Cardiac fibroblast (primary cell): ENCODE measurements at places on chromosomes 2 and 18.

- no peak for DNase-seq
Measured at GRCh38 chr18:76985156-76985950, 147.2 kb downstream of the MBP start.

DNA sequence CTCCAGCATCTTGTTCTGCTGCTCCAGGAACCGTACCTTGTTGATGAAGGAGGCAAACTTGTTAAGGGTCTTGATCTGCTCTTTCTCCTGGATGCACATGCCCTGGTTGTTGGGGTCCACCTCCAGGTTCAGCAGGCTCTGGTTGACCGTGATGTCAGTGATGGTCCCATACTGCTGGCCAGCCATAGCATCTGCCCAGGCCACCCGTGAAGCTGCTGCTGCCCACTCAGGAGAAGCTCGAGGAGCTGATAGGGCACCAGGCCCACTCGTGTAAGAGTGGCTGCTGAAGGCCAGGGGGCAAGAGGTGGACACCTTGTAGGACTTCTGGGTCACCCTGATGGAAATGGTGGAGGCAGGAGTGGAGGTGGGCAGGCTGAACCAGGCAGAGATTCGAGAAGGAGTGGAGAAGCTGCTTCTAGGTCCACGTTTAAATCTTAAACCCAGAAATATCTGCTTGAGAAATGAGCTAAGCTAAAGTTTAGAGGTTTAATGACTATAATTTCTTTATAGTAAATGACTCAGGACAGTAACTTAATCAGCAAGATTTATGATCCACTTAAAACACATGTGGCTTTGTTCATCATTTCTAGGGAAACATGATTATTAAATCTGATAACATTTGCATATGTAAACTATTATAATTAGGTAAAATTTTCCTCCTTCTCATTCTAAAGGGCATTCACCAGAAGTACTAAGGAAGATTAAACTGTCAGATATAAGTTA is 358.7 kb upstream of the SETBP1 start:
- no peak for DNase-seq

DNA sequence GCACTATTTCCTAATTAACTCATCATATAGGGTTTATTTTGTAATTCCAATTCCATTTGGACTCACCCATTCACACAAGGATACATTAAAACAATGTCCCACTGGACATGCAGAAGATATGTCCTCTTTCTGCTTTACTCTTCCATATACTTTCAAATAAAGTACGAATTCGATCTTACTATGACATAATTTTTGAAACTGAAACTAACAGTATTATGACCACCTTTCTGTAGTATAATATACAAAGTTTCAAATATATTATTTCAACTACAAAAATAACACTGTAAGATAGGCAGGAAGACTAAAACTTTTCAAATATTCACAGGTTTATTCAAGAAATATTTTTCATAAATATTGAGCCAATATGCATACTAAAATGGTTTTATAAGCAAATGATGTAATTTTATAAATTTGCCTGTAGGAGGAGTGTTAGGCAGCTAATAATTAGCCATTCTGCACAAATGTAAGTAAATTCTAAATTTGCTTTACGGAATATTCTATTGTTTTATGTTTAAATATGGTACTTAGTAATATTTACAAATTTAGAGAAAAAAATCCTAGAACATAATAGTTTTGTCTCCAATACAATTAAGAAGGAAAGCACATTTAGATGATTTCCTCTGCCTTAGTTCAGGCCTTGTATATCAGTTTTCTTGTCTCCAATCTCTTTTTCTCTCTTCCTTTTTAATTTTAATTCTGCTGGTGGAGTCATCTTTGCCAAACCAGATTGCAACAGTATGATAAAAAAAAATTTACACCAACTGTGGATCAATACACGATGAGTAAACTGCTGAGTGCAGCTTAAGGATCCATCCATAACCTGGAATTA is 85.9 kb downstream of the CERKL start:
- peak; percentile 24 for DNase-seq

DNA sequence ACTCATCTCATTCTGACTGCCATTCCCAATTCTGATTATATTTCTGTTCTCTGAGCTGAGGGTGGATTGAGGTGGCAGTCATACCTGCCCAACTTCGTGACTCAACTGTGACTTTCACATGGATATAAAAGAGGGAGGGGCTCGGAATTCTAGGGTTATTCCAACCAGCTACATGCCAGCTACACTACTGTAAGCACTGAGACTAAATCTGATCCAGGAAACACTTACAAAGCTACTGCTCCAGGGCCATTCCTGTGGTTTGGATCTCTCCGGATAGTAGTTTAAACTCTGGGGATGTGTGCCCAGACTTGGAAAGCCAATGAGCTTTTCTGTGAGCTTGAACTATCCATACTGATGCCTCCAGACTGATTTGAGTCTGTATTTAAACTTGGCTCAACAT is 7.9 kb downstream of the MAP2 start:
- DNase-seq = no peak

DNA sequence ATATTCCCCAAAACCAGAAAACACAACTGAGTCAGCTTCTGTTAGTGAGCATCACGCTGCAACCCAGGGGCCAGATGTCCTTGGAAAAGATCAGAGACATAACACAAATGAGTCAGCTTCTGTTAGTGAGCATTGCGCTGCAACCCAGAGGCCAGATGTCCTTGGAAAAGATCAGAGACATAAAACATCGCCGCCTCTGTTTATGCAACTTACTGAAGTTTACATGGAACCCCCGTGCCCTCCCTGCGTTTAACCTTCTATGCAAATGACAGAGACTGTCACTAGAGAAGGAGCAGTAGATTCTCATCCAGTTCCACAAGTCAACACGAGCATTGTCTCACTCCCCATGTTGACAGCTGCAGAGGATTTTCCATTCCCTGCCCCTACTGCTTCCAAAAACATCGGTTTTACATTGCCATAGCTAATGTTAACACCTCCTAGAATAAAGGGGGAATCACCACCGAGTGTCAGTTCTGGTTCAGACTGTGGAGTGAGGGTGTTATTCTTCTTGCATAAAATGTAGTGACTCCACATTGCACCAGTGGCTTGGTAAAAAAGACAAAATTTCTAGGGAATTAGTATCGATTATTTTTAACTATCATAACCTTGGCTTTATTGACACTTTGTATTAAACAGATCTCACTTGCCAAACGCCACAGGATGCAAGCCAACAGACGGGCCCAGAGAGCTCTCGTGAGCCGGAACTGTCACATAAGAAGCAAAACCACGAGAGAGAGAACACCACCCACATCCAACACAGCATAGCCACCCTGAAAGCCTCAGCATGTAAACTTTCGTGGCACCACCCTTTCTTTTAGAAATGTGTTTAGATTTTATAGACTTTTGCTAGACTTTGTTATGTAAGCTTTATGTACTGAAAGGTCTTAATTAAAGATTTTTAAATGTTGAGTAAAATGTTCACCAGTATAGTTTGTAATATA is 87.7 kb downstream of the SH3YL1 start:
- no peak for DNase-seq

- DNase-seq = no peak
Measured at GRCh38 chr18:74454279-74454751, 2.8 kb downstream of the DIPK1C start.

DNA sequence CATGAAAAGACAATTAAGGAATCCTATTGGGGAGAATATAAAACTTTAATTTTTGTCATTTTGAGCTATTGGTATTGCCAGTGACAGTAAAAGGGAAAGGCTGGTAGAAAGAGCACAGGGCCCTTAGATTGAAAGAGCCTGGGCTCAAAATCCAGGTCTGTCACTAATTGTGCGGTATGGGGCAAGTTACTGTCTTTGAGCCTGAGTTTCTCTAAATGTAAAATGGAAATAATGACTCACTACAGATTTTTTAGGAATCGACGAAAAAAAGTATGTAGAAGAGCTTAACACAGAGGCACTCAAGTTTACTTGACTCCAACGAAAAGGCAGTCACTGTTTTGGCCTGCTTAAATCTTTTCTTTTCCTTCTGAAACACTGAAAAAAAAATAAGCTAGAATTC is 7.0 kb downstream of the NDUFV2 start:
- DNase-seq = peak; percentile 56

- peak; percentile 32 for DNase-seq
Measured at GRCh38 chr2:96788442-96789244, 27.4 kb upstream of the CNNM3 start.

DNA sequence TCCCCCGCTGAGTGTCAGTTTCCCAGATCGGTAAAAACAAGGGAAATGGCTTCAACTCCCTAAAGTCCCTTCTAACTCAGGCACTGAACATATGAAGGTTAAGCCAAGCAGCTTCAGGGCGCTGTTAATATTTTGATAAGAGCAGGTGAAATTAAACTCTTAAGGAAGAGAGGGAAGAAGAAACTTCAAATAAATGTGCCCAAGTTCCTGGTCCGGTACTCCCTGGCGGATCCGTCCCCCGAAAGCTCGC is 564 bp downstream of the TRABD2A start:
- DNase-seq = no peak

DNA sequence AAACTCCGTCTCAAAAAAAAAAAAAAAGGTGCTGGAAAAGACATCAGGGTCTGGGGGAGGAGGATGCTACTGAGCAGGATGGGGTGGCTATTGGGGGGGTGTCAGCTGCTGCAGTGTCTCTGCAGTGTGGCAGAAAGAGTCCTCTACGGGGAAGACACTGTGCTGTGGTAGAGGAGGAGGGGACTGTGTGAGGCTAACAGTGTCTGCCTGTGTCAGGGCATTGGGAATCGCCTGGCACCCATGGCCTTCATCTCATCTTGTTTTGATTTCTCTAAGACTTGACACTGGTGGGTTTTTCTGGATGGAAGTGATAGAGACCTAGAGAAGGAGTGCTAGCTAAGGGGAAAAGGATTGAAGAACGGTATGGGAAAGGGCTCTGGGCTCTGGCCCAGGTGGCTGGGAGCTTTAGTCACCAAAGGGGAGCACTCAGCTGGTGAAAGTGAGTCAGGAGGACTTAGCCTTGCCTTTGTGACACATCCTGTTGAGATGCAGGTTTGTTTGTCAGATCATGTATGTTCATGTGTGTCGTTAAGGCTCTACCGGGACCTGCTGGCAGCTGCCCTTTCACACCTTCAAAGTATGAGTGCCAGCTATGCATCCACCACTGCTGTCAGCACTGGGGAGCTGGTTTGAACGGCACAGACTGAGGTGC is 58.0 kb downstream of the FARP2 start:
- DNase-seq = peak; percentile 25

DNA sequence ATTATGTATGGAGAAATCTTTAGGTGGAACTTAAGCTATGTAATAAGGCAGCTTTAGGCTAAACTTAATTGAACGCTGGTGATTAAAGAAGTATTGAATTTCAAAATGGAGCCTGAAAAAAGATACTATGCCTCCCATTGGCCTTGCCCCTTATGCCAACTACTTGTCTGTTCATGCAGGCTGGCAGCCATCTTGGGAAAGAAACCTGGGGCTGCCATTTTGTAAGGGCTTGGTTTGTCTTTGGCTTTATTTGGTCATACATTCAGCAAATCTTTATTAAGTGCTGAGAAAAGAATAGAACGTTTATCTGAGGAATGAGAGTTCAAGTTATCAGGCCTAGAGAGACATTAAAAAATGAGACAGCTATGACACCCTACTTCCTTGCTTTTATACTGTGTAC is 231.3 kb downstream of the KCNE4 start:
- DNase-seq = no peak

GRCh38 chr2:2655453-2656114 is 324.5 kb upstream of the MYT1L start:
- DNase-seq = no peak

DNA sequence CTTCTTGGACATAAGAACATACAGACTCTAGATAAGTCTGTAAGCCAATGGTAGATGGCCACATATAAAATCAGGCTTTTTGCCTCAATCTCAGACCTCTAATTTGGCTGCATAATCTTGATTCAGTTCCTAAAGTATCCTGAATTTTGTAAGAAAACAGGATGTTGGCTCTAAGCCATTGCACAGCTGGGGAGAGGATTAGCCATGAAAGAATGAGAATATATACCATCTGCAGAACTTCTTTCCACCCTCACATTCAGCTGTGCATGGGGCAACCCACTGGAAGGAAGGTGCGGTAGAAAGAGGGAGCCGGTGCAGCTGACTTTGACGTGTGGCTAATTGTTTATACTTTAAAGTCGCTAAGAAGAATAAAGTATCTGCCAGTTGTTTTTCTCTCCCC is 1061.6 kb upstream of the FAM98A start:
- no peak for DNase-seq

GRCh38 chr2:3243804-3244203 is 133.8 kb downstream of the EIPR1 start:
- DNase-seq = no peak

GRCh38 chr18:29234751-29235150 is 1057.8 kb upstream of the CDH2 start:
- no peak for DNase-seq

GRCh38 chr2:213279971-213280370 is 4.3 kb upstream of the SPAG16 start:
- DNase-seq = peak; percentile 76
